ENCODE measurements at places on chromosomes 1 and 21.

DNA sequence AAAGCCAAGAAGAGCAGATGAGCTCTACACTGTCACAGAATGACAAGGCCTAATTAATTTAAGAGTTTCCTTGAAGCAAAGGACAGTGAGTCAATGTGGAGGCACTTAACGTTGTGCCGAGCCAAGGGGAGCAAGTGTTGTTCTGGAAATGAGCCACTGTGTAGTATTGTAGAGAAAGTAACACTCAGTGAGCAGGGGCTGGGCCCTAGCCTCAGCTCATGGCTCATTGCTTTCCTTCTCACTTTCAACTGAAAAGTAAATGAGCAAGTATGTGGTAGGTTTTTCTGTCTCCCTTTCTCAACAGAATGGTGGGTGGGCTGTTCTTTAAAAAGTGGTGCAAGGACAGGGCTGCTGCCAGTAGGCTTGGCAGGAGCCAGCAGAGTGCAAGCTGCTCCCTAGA lies 11.8 kb upstream of the KIAA0040 start:
- no peak for DNase-seq

DNA sequence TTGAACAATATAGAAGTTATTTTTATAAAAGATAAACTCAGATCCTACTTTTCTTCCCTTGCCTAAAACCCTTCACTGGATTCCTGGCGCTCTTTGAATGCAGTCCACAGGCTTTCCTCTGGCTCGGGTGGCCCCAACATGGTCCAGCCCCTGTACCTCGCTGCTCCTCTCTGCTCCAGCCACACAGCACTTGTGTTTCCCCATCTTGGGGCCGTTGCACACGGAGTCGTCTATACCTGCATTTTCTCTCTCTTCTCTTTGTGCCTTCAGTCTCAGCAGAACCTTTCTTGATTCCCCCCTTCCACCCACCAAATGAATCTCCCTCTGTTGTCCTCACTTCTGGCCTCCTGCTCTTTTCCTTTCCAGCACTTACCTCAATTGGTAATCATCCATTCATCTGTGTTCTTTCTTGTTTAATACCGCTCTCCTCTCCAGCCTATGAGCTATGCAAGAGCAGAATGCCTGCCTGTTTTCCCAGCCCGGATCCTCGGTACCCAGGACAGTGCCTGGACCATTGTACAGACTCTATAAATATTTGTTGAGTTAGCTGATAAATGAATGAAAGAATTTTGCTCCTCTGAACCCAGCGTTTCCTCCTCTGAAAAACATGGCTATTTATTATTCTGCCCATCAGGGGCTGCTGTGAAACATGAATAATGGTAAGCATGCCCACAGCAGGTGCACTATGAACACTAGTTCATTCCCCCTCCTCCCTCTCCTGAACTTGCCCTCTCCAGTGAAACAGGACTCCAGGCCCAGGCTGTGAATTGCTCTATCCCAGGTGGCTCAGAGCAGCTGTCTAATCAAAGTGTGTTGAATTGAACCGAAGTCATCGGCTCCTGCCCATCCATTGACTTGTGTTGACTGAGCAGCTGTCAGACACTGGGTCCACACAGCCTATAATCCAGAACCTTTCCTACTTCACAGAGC lies 266.9 kb downstream of the PTPRU start:
- peak; percentile 18 for DNase-seq

GRCh38 chr1:174164826-174165225 lies 5.5 kb downstream of the RABGAP1L start:
- no peak for DNase-seq

DNA sequence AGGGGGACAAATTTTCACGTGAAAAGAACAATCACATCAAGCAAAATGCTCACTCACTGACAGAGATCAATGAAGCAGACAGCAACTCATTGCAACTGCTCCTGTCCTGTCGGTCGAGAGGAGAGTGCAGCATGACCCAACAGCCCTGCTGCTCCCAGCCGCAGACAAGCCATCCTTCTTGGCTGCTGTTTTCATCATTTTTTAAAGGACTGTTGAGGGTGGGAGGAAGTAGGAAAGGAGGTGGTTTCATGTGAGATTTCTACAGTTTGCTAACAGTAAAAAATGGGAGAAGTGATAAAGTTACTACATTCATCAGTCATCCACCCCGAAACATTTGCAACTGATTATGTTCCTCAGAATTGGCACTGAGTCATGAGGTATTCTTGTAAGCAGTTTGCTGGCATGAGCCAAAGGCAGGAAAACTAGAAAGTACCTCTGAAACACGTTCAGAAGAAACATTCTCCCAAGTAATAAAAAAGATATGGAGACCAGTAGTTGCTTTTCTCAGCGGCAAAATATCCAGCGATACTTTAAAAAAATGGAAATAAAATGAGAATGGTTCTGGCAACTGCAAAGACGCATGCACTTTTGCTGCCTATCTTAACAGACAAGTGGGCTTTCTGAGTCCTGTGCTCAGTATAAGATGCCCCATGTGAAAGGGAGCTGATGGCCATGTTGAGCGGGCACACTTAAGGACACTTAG lies 72.0 kb upstream of the CLDN14 start:
- no peak for DNase-seq

GRCh38 chr1:62082456-62083363 lies 111.9 kb upstream of the L1TD1 start:
- peak; percentile 49 for DNase-seq

- DNase-seq, result no peak
These were observed 486.6 kb downstream of the USP25 start for GRCh38 chr21:16216288-16216962.

GRCh38 chr21:45355573-45355972 lies 49.4 kb upstream of the COL18A1 start:
- DNase-seq, result no peak

GRCh38 chr1:41568204-41568603 lies 83.7 kb upstream of the EDN2 start:
- no peak for DNase-seq

DNA sequence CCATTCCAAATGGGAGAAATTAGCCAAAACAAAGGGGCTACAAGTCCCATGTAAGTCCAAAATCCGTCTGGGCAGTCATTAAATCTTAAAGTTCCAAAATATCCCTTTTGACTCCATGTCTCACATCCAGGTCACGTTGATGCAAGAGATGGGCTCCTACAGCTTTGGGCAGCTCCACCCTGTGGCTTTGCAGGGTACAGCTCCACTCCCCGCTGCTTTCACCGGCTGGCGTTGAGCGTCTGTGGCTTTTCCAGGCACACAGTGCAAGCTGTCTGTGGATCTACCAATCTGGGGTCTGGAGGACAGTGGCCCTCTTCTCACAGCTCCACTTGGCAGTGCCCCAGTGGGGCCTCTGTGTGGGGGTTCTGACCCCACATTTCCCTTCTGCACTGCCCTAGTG lies 130.2 kb downstream of the TPR start:
- DNase-seq, result peak; percentile 4

DNA sequence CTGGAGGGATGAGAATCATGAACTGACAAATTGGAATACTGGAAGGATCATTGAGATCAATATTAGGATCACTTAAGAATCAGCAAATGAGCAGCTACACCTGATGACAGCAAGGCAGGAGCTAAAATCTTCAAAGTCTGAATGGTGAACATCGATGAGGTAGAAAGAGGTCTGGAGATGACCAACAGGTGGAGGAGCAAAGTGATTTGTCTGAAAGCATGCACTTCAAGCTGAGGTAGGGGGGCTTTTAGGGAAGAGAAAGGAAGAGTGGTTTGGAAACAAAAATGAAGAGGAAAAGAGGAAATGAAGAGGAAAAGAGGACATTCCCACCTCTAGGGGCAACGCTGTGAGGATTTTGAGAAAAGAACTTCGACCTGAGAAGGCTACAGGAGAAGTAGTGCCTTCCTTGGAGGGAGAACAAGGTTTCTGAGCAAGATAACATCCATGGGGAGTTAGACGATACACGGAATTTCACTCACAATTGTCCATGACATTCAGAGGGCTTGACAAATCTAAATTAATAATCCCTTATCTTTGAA lies 79.0 kb downstream of the APP start:
- DNase-seq, result no peak

DNA sequence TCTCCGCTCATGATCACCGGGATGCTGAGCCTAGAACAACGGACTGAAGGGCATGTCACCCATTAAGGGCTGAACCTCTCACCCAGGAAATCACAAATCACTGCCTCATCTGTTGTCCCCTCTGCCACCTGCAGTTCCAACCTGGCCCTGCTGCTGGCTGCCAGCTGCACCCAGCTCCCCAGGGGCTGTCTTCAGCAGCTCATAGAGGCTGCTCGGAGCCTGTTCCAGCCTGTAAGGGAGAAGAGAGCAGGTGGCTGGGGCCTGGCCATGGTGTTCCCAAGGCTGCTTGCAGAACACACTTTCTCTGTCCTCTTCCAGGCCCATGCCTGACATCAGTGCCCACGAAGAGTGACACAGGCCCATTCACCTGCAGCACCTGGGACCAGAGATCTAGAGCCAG lies 44.5 kb upstream of the DISP3 start:
- peak; percentile 12 for DNase-seq

DNA sequence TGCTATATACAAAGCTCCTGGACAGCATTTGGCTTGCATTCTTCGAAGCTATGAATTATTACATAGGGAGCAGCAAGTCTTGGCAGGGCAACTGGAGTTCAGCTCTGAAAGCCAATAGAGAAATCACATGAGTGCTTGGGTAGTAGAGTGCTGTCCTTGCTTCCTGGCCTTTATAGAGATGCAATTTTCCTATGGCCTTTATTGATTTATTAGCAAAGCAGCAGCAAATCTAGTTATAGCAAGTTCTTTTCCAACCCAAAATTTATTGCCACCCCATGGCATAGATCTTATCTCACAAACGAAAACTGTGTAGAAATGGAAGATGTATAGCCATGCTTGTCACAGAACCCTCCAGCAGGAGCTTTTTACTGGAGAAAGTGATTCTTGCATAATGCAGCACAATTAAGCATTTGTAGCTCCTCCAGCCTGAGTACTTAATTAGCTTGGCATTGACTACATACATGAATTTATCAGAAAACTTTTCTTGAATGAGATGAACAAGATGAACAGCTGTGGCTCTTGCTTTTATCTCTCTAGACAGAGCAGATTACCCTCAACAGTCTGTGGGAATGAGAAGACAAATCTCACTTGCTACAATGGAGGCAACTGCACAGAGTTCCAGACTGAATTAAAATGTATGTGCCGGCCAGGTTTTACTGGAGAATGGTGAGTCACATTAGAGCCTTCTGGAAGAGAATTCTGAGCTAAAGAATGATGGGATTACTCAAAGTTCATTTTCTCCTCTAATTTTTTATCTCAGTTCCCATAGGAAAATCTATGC lies 170.1 kb downstream of the CRB1 start:
- DNase-seq, result peak; percentile 76

GRCh38 chr1:13775459-13775858 lies 75.5 kb downstream of the PRDM2 start:
- no peak for DNase-seq

DNA sequence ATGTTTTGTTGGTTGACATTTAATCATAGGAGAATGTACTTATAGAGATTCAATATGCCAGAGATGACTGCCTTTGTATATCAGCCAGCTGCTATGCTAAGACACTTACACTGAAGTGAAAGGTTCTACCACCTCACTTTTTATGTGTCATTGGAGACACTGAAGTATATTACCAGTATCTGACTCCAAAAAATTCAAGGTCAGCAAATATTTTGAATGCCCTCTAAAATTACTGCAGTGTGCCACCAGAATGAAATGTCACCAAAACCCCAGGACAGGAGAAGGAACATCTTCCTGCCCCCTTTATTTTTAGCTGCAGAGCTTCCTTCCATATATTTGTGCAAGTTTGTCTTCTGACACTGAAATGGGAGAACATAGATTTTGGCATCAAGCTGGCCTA lies 141.5 kb downstream of the LRRC40 start:
- no peak for DNase-seq

DNA sequence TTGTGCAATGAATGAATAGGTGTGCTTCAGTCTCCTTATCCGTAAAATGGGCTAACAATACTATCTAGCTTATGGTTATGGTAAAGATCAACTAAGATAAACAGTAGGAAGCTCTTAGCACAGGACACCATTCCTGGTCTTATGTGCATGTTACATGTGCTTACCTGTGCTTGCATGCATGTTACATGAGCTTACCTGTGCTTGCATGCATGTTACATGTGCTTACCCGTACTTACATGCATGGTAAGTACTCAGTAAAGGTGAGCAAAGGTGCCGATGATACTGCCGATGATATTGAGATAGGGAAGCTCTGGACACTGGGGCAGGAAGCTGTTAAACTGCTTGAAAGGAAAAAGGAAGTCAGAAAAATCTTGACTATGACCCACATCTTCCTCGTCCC lies 211.0 kb upstream of the USP24 start:
- DNase-seq, result no peak

DNA sequence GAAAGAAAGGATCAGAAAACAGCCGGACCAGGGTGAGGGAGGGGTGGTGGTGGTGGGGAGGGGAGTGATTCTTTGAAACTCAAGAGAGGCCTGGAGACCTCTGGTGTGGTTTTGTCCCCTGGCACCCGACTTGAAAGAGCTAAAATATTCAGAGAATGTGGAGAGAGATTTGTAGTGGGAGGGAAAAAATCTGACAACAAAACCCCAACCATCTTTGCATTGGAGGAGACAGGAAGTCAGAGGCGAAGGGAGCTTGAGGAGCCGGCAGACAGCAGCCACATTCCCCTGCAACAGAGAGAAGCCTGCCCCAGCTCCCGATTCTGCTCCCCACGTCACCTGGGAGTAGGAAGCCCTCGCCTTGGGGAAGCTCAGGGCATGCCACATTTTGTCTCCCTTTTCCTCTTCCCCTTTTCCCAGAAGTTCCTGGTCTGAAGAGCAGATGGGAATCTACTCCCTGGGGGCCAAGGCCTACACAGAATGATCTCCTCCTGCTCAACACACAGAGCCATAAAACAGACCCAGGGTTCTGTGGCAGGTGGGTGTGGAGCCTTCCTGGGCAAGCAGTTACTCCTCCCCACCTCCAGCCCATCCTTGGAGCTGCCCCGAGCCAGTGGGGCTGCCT lies 84.9 kb downstream of the ITPKB start:
- DNase-seq, result no peak

DNA sequence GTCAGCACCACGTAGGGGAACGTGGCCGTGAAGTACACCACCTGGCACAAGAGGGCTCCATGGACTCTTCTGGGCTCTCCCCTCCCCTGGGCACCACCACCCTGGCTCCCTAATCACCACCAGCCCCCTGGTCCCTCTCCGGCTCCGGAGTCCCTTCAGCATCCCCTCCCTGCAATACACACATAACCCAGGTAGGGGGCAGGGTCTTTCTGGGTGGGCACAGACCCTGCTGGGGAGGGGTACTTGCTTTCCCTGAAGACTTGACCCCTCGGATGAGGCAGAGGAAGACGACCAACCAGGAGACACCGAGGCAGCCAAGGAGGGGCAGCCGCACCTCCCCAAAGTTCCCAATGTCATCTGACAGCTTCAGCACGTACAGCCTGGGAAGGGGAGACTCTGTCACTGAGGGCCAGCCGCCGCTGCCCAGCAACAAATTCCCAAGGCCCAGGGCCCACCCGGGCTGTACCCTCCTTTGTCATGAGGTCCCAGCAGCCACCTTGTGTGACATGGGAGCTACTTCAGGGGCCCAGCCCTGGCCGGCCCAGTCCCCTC lies 11.3 kb downstream of the CCDC24 start:
- DNase-seq, result no peak

DNA sequence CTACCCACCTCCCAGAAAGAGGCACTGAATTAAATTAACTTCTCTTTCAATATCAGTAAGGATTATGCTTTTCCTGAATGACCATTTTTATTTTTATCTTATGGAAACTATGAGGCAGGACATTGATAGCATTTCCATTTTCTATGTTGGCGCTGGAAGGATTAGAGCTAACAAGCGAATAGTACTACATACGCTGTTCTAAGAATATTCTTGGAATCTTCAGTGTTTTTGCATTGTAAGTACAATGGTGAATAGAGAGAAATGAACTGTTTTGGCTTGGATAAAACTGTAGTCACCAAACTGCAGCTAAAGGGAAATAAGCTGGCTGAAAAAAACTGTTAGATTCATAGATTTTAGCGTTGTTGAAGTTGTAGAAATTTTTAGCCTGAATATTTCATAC lies 779.0 kb upstream of the ADGRL4 start:
- no peak for DNase-seq
